ENCODE measurements at places on chromosomes 1 and 21. TPM values are rescaled to one million over a fixed set of nuclear protein-coding genes. Genes with fewer than 3 reads are reported as not detected.

SELP gene
- 5.2 TPM for total RNA-seq

KANK4 gene
- 0.22 TPM for total RNA-seq

LCE2B gene
- total RNA-seq, result not detected

PTPN7 gene
- 0.45 TPM for total RNA-seq

CNKSR1 gene
- 1.0 TPM for total RNA-seq

RAP1GAP gene
- total RNA-seq, result 4.6 TPM

CELA2A gene
- 1.6 TPM for total RNA-seq

TRIM67 gene
- not detected for total RNA-seq

CDC20 gene
- total RNA-seq, result 0.15 TPM

LRRC7 gene
- total RNA-seq, result 0.23 TPM

ABCG1 gene
- 26.2 TPM for total RNA-seq

LCE2C gene
- total RNA-seq, result not detected

GRCh38 chr1:104435255-104435654, 685.6 kb downstream of the AMY1C start:
- DNase-seq, result no peak

DNA sequence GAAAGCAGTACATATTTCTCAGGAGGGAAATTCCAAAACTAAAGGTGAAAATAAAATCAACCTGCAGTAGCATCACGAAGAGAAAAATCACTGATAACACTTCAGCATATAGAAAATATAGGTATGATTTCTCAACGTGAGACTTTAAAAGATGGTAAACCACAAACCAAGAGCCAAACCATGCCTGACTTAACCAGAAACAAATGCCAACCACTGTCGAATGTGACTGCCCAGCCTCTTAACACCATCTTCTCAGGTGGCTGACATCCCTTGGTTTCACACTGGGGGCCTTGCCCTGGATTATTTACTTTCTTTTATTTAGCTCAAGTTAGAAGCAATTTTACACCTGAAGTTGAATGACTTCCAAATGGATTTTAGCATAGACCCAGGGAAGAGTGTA, 10.1 kb downstream of the HMGCS2 start:
- DNase-seq, result no peak

GRCh38 chr1:183891158-183891856, 86.4 kb downstream of the RGL1 start:
- no peak for DNase-seq

GRCh38 chr1:5968161-5968736, 24.0 kb downstream of the NPHP4 start:
- no peak for DNase-seq

- no peak for DNase-seq
These were observed 1.9 kb upstream of the CFH start for GRCh38 chr1:196649990-196650389.

DNA sequence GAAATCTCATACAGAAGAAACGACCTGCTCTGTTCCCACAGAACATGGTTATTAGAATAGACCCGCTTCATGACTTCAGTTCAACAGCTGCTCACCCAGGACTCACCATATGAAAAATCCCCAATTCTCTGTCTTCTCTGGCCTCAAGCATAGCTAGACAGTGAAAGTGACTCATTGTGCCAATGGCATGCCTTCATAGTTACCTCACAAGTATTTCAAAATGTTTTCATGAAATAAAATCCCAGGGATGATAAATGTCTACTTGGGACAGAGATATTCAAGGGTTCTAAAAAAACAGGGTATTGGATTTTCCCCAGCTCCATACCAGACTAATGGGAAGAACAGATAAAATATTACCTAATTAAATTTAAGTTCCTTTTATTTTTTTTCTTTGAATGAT, 82.3 kb downstream of the NOTCH2 start:
- no peak for DNase-seq

GRCh38 chr21:34055615-34056014, 17.8 kb upstream of the MRPS6 start:
- DNase-seq, result no peak

DNA sequence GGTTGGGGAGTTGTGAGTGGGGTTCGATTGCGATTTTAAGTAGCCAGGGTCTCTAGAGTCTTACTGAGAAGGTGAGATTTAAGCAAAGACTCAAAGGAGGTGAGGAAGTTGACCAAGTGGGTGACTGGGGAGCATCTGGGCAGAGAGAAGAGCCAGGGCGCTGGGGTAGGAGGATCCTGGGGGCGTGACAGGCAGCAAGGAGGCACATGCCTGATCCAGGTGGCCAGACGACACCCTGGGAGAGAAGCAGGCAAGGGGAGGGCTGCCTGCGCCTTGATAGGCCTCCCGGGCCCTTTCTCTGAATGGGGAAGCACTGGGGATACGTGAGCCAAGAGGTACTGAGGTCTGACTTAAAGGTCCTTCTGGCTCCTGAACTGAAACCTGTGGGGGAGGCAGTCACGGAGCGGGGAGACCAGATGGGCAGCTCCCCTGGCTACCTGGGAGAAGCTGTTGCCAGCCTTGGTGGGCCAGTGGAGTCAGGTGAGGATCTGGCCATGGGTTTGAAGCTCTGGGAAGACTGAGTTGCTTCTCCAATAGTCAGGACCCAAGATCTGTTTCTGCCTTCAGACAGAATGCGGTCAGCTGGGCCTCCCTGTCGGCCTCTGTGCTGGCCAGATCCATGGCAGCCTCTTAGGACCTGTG, 5.4 kb downstream of the ZBTB48 start:
- DNase-seq, result no peak

- no peak for DNase-seq
These were observed 29.6 kb downstream of the CHD1L start for GRCh38 chr1:147272042-147272441.

- peak; percentile 59 for DNase-seq
These were observed 3.2 kb upstream of the NPL start for GRCh38 chr1:182786223-182786994.

GRCh38 chr1:79105500-79105899, 99.0 kb upstream of the ADGRL4 start:
- no peak for DNase-seq

DNA sequence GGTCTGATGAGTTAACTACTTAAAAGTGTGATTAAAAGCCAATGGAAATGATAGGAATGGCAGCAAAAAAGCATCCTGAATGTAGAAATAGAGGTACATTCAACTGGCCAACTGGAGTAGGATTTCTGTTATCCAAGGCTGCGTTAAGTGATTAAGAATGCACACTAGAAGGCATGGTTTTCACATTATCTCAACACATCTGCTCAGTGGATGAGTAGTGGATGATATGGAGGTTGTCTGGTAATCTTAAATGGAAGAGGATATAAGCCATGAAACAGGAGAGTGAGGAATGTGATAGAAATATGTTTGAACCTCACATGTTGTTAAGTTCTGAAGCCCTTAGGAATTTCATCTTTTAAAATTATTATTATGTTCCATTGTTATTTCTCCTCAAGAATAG, 839.9 kb downstream of the USP25 start:
- no peak for DNase-seq

DNA sequence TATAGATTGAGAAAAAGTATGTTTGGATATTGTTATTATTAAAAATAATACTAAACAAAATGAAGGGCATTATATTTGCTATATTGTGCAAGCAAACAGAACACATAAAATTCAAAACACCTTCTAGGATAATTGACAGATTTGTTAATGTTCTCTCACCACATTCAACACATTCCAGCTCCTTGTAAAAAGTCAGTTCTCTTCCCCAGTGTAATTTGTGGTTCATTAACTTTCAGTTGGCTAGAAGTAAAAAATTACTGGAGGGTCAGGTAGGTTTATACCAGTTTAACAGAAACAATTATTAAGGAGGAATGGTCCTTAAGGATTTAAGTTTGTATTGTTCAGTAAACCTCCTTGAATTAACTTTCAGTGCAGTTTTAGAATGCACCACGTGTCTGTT, 1235.3 kb upstream of the ADGRL2 start:
- DNase-seq, result no peak

GRCh38 chr21:45543710-45544448, 1.6 kb upstream of the SLC19A1 start:
- peak; percentile 3 for DNase-seq

DNA sequence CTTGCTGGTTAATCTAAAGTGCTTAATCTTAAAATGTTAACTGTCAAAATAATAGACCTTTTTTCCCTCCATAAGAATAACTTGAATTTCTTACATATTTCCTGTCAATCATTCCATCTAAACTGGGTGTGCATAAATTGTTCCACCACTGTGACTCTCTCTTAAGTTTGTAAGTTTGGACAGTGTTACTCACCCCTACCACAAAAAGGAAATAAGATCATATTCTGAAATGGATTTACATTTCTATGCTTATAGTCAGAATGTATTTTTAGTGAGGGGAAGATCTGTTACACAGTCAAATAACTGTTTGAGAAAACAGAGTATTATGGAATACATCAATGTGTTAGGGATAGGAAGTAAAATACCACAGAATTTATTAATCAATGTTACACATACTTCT, 109.6 kb upstream of the DPYD start:
- DNase-seq, result no peak

DNA sequence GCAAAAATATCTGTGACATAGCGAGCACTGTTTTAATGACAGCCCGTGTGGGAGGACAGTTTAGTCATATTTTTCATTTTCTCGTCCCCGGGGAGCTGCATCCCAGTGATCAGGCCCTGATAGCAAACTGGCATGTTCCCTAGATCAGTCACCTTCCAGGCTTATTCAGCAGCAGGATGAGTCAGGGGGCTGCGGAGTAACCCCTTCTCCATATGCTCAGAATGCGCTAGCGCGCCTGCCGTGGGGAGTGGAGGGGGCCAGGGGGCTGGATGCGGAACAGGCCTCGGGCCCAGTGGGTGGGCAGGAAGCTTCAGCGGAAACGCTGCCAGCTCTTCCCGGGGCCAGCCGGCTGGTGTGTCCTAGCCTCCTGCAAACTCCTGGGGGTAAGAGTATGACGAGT, 94.0 kb downstream of the KCND3 start:
- no peak for DNase-seq

DNA sequence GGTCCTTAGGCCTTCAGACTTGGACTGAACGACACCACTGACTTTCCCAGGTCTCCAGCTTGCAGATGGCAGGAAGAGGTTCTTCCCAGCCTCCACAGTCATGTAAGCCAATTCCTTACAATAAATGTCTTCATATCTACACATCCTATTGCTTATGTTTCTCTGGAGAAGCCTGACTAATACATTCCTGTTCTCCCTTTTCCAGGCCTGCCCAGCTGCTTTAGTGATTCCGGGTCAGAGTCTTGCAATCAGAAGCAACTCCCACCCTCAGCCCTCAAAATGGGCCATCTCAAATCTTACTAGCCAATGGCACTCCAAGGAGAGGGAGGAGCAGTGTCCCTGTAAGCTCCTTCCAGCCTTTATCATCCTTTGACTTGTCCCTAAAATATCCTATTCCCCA, 16.4 kb upstream of the CPT2 start:
- DNase-seq, result no peak

DNA sequence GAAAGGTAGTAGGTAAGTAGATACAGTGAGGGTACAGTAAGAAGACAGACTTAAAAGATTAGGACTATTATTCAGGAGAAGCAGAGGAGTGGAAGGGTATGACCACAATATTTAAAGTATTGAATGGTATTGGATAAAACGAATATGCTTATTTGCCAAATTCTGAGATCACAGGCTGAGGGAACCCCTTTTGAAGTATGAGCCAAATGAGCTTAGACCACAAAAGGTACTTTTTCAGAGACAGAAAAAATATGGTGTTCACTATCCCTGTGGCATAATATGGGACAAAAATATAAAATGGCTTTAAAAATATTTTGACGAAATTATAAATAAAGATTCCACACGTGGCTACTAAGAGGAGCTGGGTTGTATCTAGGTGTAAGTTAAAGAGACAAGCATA, 880 bp upstream of the MTF2 start:
- no peak for DNase-seq

GRCh38 chr1:181451661-181452230, 31.6 kb upstream of the CACNA1E start:
- DNase-seq, result no peak

GRCh38 chr1:202076050-202076511, 46.6 kb upstream of the GPR37L1 start:
- peak; percentile 18 for DNase-seq

DNA sequence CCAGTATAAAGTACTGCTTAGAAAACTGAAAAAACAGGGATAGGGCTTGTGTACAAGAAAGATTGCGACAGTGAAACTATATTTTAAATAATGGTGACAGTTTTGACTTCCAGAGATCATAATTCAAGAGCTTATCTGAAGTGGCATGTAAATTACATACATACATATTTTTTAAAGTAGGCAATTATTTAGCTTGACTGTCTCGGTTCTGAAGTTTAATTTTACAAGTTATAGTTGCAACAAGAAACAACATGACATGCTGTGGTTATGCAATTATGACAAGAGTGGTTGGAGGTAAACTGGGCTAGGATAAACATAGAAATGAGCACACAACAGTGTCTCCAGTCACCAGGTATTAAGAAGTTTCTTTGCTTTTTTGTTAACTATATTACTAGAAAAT, 4.1 kb downstream of the C1orf21 start:
- no peak for DNase-seq

GRCh38 chr1:197797010-197797409, 21.7 kb upstream of the DENND1B start:
- DNase-seq, result no peak

GRCh38 chr1:156387870-156388173, 18.8 kb downstream of the RHBG start:
- no peak for DNase-seq

DNA sequence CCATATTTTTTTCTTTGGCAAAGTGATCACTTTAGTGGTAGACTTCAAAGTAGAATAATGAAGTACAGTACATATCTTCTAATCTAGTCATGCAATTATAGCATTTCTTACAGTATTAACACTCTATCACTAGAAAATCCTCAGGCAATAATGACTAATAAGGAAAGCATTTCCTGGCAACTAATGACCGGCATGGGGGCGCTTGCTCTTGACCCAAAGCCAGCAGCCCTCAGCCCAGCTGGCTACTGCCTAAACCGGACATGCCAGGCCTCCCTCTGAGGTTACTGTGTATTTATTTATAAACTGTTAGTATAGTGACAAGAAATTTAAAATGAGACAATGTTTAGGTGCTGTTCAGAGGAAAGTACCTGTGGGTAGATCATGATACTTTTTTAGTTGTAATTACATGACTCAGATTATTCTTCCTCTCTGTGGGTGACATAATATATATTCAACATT, 633.8 kb downstream of the PTPRC start:
- DNase-seq, result peak; percentile 9

DNA sequence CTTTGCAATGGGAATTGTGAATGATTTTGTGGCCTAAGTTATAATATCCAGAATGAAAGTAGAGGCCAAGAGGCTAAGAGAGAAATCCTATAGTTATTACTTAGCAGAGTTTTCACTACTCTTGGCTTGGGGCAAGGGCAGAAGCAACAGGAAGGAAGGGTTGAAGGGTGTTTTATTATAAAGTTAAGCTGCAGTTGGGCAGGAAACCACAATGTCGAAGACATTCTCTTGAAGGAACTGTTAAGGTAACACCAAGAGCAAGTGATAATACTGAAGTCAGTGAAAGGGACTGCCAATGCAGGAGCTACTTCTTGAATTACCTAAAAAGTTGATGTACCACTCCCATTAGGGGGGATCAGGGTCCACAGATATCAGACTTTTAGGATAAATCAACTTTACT, 8.3 kb downstream of the XCL2 start:
- DNase-seq, result no peak
